GM03348 (cell line): ENCODE measurements at places on chromosomes 1 and 21.

- no peak for DNase-seq
Observed at GRCh38 chr1:165942927-165943597, 115.6 kb downstream of the UCK2 start.

DNA sequence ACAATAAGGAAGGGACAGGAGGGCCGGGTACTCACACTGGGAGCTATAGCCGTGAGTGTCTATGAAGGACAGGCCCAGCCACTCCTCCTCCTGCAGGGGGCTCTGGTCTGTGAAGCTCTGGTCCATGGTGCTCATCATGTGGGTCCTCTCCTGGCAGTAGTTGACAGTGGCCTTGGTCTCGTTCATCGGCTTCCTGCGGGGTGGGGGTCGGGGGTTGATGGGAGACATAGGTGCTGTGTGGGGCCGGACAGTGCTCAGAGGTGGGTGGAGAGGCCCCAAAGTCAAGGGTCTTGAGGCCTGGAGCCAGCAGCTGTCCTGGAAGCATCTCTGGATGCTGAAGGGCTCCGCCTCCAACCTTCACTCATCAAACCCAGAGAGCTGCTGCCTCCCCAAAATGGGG lies 260.4 kb downstream of the PTPRU start:
- no peak for DNase-seq

DNA sequence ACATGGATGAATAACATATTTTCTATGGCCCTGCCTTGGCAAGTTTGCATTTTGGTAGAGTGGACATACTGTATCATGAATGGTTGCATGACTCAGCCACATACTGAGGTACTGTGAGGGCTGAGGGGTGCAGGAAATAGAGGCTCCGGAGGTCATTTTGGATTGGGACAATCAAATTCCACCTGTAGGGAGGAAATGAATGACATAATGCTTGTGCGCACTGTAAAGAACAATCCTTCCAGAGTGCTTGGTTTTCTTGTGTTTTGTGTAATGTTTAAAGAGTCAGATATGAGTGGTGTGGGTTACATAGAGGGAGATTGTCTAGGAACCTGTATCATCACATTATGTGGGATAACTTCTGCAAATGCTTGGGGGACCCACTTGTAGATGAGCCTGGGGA lies 329.9 kb upstream of the PROX1 start:
- DNase-seq: no peak

DNA sequence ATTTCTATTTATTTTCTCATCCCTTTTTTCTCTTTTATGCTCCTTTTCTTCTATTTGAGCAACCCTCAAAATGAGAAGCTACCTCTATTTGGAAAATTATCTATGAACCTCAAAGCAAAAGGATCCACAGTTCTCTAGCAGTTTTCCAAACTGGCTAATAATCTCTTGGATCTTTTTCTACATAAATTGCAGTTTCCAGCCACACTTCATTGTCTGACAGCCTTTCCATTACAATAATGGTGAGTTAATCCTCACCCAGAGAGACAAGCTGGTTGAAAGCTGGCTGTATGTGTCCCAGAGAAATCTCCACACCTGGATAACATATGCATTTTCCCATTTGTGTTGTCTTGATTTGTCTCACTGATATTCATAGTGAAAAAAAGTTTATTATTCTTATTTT lies 16.5 kb upstream of the HSD17B7 start:
- no peak for DNase-seq

DNA sequence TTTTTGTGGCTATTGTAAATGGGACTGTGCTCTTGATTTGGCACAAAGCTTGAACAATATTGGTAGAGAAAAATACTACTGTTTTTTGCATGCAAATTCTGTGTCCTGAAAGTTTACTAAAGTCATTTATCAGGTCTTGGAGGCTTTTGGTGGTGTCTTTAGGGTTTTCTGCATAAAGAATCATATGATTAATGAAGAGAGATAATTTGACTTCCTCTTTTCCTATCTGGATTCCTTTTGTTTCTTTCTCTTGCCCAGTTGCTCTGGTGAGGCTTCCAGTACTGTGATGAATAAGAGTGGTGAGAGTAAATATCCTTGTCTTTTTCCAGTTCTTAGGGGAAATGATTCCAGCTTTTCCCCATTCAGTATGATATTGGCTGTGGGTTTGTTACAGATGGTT lies 1166.7 kb downstream of the NCAM2 start:
- DNase-seq: no peak

DNA sequence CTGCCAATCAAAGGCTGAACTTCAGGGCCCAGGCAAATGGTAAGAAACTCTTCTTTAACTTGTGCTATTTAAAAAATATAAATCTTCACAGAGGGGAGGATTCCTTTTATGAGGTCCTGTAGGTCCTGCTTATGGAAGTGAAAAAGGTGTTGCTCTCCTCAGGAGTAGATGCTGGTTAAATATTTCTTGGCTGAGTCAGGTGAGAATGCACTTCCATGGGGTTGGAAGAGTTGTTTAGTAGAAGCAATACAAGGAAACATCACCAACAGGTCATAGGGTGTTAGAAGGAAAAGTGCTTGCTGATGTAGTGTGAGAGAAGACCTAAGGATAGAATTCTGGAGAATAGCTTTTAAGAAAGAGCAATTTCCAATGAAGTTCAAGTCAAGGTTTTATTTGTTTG lies 42.2 kb upstream of the ATP1A1 start:
- DNase-seq: no peak

GRCh38 chr21:18382141-18382540 lies 21.4 kb downstream of the TMPRSS15 start:
- DNase-seq: no peak

DNA sequence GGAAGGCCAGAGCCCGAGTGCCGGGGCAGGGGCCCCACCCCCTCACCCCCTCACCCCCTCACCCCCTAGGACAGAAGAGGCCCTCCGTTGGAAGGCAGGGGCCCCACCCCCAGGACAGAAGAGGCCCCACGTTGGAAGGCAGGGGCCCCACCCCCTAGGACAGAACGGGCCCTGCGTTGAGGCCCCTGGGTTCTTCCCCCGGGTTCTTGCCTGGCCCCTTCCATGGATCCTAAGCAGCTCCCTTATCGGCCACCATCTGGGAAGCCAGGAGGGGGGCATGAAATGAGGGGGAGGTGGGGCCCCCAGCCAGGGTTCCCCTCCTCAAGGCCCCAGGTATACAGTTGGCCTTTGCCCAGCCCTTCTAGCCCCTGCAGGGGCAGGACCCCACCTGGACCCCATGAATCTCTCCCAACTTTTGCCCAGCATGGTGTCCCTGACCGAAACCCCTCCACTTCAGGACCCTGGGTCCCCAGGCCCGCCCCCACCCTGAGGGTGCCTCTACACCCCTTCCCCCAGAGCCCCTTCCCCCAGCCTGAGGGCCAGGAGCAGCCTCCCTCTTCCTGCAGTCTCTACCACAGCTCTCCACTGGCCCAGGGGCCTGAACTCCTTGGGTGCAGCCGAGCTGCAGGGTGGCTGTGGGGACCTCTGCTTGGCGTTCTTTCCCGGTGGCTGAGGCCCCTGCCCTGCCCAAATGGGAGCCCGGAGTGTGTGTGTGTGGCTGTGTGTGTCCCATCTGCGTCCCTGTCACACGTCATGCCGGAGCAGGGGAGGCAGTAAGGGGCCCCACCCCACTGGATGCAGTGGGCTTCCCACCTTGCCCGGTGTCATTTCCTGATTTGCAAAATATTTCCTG lies 4.3 kb upstream of the VWA1 start:
- DNase-seq: peak; percentile 9

GRCh38 chr1:239786464-239786863 lies 305.2 kb upstream of the FMN2 start:
- no peak for DNase-seq

DNA sequence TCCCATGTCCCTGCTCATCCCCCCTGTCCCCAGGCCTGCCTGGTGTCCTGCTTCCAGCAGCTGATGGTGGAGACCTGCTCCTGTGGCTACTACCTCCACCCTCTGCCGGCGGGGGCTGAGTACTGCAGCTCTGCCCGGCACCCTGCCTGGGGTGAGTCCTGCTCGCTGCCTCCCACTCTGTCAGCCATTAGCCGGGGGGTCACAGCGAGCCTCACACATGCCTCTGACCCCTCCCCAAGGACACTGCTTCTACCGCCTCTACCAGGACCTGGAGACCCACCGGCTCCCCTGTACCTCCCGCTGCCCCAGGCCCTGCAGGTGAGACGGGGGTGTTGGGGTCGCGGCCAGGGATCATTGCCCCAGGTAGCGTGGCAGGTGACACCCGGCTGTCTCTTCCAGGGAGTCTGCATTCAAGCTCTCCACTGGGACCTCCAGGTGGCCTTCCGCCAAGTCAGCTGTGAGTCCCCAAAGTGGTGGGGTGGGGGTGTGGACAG lies 10.0 kb downstream of the SCNN1D start:
- DNase-seq: peak; percentile 87

DNA sequence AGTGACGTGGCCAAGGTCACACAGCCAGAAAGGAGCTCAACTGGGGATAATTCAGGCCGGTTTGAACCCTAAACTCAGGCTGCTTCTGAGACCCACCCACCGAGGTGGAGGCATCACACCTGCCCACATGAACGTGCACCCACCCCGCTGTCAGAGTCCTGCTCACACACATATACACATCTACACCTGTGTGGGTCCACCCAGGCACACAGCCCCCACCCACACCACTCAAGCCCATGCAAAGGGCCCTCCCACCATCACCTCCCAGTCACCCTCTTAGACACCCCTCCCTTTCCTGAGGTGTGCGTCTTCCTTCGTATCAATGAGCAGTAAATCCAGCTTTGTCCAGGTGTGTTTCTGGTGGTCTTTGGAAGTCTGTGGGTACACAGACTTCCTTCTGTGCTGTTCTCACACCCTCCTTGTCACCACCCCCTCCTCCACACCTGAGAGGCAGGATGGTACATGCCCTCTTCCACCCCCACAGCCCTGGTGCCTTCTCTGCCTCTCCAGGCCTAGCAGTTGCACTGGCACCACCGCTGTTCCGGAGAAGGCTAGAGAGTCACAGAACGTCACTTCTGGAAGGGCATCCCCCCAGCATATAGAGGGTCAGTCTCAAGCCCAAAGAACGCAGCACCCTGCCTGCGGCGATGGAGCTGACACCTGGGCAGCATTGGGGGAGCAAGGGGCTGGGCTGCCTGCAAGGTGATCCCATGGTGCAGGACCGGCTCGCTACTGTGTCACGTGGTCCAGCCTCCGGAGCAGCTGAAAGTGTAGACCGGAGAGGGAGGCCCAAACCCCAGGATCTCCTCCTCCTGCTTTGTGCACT lies 18.9 kb upstream of the FAM131C start:
- DNase-seq: no peak

- DNase-seq: peak; percentile 13
Observed at GRCh38 chr1:209318181-209319056, 265.1 kb upstream of the CAMK1G start.

DNA sequence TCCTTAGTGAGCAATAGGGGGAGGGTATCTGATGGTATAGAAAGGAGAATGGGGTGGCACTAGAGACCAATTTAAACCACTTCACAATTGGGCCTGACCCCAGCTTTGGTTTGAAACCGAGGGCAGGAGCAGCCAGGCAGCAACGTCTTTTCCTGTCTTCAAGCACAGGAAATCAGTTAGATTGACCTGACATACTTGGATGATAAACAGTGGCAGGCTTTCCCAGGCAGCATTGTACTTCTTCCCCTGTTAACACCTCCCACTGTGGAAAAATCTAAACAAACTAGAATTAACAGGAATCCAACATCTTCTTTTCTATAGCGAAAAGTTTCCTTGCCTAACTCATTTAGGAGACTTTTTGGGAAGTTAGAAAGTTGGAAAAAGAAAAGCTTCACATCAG lies 40.6 kb downstream of the SELL start:
- DNase-seq: no peak

GRCh38 chr1:82377201-82377884 lies 576.6 kb downstream of the ADGRL2 start:
- DNase-seq: no peak

GRCh38 chr1:53432611-53433010 lies 26.6 kb upstream of the DMRTB1 start:
- no peak for DNase-seq

GRCh38 chr1:227068883-227069282 lies 128.8 kb downstream of the COQ8A start:
- peak; percentile 14 for DNase-seq

DNA sequence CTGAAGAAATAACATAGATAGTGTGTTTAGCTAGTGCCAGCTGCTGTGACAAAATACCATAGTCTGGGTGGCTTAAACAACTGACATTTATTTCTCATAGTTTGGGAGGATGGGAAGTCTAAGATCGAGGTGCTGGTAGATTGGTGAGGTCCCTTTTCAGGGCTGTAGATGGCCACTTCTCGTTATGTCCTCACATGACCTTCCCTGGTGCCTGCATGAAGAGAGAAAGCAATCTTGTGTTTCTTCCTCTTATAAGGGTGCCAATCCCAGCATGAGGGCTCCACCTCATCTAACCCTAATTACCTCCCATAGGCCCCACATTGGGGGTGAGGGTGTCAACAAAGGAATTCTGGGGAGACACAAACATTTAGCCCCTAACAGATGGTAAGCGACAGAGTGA lies 9.3 kb downstream of the MTARC2 start:
- DNase-seq: no peak

DNA sequence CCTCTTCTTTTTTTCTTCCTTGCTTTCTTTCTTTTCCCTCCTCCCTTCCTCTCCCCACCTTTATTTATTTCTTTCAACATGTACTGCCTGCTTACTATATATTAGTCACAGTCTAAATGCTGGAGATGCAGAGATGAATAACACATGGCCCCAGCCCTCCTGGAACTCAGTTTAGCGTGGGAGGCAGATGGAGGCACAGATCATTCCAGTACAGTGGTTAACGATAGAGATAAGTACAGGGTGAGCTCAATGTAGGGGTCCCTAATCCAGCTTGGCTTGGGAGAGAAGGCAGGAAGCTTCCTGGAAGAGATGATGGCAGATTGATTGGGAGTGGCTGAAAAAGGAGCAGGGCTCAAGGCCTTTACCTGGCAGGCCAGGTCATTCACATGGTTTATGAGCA lies 55.6 kb upstream of the PPP2R5A start:
- DNase-seq: peak; percentile 69

DNA sequence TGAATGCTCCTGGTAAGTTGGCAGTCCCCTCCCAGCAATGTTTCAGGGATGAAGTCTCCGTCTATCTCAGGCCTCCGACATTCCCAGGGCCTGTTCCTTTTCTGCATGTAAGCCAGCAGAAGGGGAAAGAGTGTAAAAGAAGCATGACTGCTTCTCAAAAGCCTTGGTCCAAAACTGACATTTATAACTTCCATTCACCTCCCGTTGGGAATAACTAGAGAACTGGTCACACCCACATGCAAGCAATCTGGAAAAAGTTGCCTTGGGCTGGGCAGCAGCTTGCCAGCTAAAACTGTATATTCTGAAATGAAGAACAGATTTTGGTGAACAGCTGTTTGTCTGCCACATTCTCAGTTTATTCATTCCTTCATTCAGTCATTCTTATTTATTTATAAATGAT lies 24.2 kb upstream of the NPL start:
- no peak for DNase-seq

DNA sequence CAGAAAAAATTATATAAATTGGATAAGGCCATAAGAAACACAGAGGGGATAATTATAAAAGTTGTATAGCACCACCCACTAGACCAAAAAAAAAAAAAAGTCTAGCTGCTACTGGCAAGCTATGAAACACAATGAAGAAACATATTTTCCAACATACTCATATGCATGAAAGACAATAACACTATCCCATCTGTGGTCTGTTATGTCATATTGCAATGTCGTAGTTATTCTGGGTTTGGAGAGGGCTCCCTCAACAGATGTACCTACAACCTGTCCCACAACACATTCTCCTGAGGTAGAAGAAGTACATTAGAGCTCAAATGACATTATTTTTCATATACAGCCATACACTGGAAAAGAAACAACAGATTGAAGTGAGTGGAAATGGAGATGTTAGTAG lies 517.6 kb upstream of the ADGRL4 start:
- no peak for DNase-seq
